Nephron progenitor cell (in vitro differentiated cells): ENCODE measurements at places on chromosomes 1 and 21.

DNA sequence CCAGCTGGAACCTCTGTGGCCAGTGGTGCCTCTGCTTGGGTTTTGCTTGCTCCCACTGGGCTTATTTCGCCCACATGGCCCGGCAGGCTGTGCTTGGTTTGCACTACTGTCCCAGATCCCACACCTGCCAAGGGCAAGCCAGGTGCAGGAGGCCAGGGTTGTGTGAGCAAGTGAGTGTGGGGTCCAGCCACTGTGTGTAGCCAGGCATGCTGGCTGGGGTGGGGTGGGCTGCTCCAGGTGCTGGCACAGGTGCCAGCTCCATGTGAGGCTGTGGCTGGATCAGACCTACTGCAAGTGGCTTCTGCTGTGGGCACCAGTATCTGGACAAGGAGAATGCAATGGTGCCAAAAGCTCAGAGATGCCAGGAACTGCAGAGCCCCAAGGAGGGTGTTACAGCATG, 28.5 kb downstream of the RYR2 start:
- DNase-seq: no peak

DNA sequence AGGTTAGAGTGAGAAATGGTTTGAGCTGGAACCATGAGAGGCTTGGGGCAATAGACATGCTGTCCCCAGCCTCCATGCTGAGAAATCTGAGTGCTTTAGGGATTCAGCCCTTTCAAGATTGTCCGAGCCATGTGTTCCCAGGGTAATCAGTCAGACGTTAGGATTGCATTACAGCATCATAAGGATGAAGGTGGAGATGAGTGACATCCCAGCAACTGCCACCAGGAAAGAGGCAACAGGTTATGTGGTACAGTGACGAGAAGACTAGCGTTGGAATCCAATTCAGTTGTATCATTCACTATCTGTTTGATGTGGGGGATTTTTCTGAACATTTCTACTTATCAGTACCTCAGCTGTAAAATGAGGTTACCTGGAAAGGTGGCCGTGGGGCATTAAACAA, 1.7 kb downstream of the CAMK1G start:
- DNase-seq: no peak

- DNase-seq: no peak
These were observed 10.8 kb upstream of the ADCY10 start for GRCh38 chr1:167924543-167925231.

DNA sequence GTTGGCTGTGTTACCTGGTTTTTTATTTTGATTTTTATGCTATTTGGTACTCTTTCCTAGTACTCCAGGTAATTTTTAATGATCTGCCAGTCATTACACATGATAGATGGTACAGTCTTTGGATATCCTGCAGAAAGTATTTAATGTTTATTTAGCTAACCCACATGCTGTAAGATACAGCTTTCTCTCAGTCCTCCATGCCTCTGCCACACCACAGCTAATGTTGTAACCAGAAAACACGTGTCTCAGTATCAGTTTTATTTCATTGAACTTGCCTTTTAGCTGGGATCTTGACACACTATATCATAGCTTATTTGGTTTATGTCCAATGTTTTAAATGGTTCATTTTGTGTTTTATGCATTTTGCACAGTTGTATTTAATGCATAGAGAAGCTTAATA, 1648.4 kb downstream of the KCNT2 start:
- no peak for DNase-seq

DNA sequence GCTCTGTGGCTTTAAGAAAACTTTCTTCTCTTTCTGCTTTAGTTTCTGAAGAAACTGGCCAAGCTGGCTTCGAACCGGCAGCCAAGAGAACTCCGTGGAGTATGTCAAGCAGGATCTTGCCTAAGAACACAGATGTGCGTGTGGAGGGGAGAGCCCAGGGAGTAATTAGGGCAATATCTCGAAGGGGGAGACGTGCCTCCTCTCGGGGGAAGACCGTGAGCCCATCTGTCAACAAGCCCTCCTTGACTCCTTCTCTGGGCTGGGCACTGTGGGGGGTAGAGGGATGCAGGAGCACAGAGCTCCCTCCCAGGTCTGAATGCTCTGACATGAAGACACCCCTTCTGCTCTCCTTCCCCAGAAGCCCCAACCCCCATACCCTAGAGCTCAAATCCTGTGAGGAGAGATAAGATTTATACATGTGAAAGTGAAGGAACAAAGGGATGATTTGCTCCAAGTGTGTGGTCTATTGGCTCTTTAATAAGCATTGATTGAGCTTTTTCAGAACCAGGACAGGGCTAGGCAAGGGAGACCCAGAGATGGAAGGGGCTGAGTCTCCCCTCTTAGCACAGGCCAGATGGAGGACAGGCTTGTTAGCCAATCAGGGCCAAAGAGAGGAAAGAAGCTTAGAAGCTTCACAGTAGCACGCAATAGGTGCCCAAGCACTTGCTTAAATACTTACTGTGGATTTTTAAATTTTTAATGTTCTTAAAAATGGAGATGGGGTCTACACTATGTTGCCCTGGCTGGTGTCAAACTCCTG, 37.5 kb downstream of the EDN2 start:
- DNase-seq: no peak

GRCh38 chr1:153922076-153922971, 448 bp downstream of the GATAD2B start:
- DNase-seq: peak; percentile 69

DNA sequence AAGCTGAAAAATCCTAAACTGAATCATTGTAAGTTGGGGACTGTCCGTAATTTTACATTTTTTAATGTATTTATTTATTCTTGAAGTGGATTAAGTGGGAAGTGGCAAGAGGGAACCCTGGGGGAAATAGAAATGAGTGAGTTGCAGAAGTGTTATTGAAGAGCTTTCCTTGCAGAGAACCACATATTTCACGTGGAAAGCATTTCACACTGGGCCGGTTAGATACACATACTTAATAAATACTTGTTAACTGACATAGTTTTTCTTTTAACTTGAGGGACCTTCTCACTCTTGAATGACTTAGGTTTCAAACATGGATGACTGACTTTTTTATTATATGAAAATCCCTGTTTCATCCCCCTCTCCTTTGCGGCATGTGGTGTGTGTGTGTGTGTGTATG, 239.3 kb downstream of the LMO4 start:
- no peak for DNase-seq

- DNase-seq: no peak
These were observed 311.3 kb downstream of the LRRIQ3 start for GRCh38 chr1:73886716-73887115.

GRCh38 chr21:25646474-25646873, 7.4 kb downstream of the JAM2 start:
- DNase-seq: no peak

DNA sequence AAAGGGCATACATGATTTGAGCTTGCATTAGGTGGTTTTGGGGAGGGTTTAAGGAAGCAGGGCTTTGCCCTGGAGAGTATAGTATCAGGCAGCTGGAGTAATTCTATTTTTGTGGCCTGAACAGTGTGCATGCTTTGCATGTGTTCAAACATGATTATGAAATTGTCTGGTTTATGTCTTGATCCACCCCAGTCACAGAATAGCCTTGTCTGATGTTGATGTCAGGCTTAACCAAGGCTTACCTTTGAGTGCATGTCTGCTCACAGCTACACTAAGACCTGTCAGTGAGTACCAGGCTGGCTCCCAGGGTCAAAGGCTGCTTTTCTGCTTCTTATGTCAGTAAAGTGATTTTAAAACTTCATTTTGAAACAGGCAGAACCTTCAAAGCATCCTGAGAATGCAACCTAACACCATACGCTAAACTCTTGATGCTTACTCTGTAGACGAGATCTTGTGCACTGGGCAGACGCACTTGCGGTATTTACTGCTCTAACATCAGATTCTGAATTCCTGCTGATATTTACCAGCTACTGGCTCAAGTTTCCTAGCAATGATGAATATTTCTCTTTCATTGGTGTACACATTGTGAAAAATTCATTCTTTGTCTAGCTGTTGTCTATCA, 78.9 kb downstream of the MAP3K21 start:
- DNase-seq: no peak

- peak; percentile 82 for DNase-seq
These were observed 90.7 kb upstream of the VAMP3 start for GRCh38 chr1:7680207-7680954.

- no peak for DNase-seq
These were observed 9.5 kb downstream of the KDM4A start for GRCh38 chr1:43659212-43660166.
